ENCODE measurements at places on chromosomes 5 and 9. TPM values are rescaled to one million over a fixed set of nuclear protein-coding genes. Genes with fewer than 3 reads are reported as not detected.
A peak's percentile ranks its signal among the peaks of the same experiment; 100 is the strongest.

Gene ANKS6
- total RNA-seq = 31.4 TPM

Gene CDH9
- total RNA-seq = not detected

Gene CNTLN
- 10.6 TPM for total RNA-seq

GRCh38 chr5:107570805-107571531 is 99.8 kb downstream of the EFNA5 start:
- no peaks in the 10 kb centered on the region for H3K27me3 ChIP-seq
- no peak overlapping the region for H3K4me3 ChIP-seq
- DNase-seq = no peak
- peak overlapping the region; percentile 33 for H3K27ac ChIP-seq
- H3K36me3 ChIP-seq = no peaks in the 10 kb centered on the region

Gene GALT
- 34.7 TPM for total RNA-seq

Gene TAF1L
- not detected for total RNA-seq

Gene SGCD
- total RNA-seq = 31.0 TPM

Gene OBP2B
- not detected for total RNA-seq

DNA sequence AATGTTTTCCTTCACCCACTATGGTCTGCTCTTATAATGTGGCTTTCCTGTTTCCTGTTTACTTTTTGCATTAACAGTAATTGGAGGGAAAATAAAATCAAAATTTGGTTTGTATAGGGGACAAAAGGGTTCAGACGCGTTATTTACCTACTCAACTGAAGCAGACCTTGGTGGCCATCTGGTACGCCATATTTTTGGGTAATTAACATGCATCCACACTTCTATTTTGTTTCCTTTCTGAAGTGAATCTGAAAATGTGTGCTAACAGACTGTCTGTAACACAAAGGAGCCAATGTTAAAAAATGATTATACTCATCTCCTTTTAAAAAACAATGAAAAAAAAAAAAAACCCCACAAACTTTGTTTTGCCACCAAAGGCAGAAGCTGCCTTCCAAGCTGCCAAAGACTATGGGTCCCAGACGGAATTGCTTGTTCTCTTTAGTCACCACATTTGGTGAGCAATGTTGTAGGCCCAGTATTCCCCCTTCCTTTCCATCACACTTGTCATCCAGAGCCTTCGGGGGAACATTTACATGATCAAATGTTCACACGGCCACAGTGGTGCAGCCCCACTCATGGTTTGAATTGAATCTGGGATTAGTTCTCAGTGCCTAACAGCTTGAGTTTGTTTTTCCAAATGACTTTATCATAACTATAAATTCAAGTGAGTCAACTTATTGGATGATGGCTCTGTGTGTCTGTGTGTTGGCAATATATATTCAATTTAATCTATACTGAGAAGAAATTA is 323.7 kb upstream of the CD180 start:
- no peaks in the 10 kb centered on the region for H3K4me1 ChIP-seq
- no peak overlapping the region for H3K4me3 ChIP-seq
- H3K36me3 ChIP-seq = no peaks in the 10 kb centered on the region
